Activated CD4-positive, alpha-beta memory T cell treated with anti-CD3 and anti-CD28 coated beads for 36 hours (primary cell): ENCODE measurements at places on chromosomes 7 and 10. TPM values are rescaled to one million over a fixed set of nuclear protein-coding genes. Genes with fewer than 3 reads are reported as not detected.

PGAM2 gene
- total RNA-seq = 0.27 TPM

OR2A1 gene
- total RNA-seq = not detected

SFXN2 gene
- total RNA-seq = 17.8 TPM

EBLN1 gene
- total RNA-seq = not detected

CYP26A1 gene
- not detected for total RNA-seq

COBL gene
- total RNA-seq = not detected

FAM24B gene
- 8.1 TPM for total RNA-seq

OPALIN gene
- total RNA-seq = not detected

DNA sequence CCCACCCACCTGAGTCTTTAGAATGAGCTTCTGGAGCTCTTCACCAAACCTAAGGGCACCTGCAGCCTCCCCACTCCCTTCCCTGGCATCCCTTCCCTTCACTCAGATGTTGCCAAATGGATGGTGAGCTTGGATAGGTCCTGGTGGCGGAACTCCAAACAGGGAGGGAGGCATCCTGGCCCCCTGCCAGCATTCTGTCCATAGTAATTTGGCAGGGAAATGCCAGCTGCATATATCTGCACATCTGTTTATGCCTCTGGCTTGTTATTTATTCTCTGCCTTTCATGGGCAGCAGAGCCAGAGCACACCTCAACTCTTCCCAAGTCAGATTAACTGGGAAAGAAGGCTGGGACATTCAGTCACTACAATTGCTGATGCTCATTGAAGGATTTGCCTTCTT, 18.1 kb downstream of the KAZALD1 start:
- no peak for DNase-seq

GRCh38 chr10:77800738-77801266, 125.8 kb downstream of the DLG5 start:
- DNase-seq = no peak

DNA sequence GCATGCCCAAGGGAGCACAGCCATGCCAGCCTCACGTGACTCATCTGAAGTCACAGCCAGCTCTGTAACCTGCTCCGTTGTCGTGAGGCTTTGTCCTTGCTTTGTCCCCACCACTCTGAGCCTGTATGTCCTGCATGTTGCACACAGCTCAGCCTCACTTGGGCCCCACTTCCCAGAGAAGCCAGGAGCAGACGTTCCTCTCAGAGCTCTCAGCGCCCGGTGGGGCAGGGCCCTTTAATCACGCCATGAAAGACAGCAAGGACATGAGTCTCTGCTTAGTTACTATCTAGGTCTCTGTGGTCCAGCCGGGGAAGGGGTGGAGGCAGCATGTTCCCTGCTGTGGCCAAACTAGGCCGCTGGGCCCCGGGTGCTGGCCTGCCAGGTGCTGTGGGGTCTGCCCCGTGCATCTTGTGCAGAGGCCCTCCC, 127.4 kb upstream of the FAM20C start:
- DNase-seq = no peak

- DNase-seq = no peak
Measured at GRCh38 chr10:1558906-1559305, 178.4 kb downstream of the ADARB2 start.

DNA sequence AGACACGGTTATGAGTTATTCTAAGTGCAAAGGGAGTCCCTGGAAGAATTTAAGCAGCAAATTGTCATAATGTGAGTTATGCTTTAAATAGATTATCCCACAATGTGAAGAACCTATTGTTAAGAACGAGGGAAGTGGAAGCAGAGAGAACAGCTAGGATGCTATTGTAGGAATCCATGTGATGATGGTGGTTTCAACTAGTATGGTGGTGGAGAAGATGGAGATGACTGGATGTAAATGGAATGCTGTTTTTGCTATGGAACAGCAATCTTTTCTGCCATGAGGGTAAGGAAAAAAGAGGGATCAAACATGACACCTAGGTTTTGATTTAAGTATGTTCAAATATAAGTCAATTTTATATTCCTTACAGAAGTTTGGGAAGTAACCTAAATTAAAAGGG, 191.3 kb downstream of the RNF133 start:
- DNase-seq = no peak

DNA sequence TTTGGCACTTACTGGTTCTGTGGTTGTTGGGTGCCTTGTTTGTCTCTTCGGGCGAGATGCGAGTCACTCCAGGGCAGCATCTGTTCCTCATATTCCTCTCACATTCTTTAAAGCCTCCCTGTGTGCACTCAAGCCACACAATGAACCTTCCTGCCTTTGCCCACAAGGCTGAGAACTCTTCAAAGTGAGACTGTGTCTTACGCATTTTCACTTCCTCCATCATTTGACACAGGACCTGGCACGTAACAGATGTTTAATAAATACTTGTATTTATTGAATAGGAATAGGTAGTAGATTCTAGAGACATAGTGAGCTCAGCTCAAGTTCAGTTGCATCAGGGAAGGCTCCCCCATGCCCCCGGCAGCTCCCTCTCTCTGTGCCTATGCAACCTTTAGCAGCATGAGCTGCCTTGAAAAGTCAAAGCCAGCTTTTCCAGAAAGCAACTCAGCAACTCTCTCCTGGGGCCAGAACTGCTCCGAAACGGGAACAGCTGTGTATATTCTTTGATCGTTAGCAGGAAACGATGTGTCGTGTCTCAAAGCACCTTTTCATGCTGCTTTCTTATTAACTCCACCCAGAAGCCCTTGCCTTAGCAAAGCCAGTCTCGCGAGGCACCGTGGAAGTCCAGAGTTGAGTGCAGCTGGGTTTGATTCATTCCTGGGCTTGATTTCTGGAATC, 97.5 kb downstream of the PFKFB3 start:
- DNase-seq = peak; percentile 68

- no peak for DNase-seq
Measured at GRCh38 chr7:101200504-101200861, 353 bp downstream of the MOGAT3 start.

- DNase-seq = no peak
Measured at GRCh38 chr10:8462565-8462964, 408.1 kb downstream of the GATA3 start.

DNA sequence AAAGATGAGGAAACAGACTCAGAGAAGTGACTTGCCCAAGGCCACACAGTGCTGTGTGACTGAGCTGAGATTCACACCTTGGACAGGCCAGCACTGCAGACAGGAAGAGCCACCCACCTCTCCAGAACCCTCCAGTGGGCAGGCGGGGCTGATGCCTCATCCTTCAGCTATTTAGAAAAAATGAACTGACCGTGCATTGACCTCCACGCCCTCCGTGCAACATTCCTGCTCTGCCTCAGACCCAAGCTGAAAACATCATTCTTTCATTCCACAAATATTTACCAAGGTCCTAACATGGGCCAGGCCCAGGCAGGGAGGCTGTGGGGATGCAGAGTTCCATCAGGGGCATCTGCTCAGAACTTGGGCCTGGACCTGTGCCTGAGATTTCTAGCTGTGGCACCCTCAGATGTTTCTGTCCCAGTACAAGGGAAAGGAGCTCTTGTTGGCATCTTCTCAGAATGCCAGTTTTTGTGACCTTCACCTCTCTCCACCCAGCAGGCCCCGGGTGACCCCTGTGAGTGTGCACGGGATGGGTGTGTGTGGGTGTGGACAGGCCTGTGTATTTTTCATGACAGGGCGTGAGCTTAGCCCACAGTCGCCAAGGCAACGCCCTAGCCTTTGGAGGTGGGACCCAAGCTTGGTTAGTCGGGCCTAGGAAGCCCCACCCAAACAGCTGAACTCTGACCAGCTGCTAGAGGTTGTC, 6.5 kb downstream of the VSIR start:
- peak; percentile 65 for DNase-seq

GRCh38 chr7:34655384-34655783, 2.6 kb upstream of the NPSR1 start:
- no peak for DNase-seq

GRCh38 chr10:49610458-49611165, 502 bp downstream of the SLC18A3 start:
- no peak for DNase-seq

DNA sequence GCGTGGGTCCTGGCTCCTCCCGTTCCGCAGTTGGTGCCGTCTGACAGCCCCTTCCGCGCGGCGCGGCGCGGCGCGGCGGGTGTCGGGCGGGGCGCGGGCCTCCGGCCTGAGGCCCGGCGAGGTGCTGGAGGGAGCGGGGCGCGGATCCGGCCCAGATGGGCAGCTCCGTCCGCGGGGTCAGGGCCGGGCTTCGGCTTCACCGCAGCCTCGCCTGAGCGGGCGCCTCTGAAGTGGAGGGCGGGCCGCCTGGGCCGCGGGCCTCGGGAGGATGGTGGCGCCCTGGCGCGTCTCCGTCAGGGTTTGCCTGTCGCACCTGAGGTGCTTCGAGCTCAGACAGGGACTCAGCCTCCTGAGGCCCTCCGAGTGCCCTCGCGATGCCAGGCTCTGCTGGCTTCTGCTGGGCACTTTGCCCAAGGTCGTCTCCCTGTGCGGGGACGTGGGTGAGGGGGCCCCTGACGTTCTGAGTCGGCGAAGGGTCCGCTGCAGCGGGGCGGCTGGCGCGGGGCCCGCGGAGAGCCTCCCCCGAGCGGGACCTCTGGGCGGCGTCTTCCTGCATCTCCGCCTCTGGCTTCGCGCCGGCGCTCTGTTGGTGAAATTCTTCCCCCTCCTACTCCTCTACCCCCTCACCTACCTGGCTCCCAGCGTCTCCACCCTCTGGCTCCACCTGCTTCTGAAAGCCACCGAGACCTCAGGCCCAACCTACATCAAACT, 473 bp downstream of the ADCK2 start:
- DNase-seq = peak; percentile 67

- DNase-seq = no peak
Measured at GRCh38 chr7:148623586-148624282, 33.2 kb downstream of the C7orf33 start.

DNA sequence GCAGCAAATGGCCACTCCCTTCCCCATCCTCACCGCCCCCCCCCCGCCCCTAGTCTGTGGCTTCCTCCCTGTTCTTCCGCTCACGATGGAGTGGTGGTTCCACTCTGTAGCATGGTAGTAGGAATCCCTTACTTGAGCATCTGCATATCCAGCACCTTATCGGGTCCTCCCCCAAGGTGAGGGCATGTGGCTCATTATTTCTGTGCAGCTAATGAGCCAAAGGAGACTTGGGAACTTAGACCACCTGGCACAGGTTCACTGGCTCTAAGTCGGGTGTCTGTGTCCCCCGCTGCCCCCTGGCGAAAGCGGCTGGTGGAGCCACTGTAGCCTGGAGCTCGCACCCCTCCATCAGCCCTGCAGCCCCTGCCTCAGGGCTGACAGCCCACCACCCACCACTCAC, 22.8 kb upstream of the GPR26 start:
- no peak for DNase-seq

- no peak for DNase-seq
Measured at GRCh38 chr7:148398844-148399365, 191.7 kb upstream of the C7orf33 start.

GRCh38 chr7:92053312-92053711, 81.0 kb downstream of the CYP51A1 start:
- no peak for DNase-seq

DNA sequence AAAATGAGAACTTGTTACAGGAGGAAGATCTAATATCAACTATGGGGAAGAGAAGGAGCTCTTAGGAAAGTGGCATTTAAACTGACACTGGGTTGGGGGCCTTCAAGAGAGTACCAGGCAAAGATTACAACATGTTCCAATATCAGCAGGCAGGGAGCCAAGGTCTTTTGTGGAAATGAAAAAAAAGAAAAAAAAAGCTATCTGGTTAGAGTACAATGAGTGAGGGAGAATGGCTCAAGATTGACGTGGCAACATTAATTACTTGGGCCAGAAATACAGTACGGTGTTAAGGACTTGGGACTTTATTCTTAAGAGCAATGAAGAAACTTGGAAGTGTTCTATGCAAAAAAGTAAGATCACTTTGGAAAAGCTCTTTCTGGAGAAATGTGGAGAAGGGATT, 132.3 kb upstream of the CDK1 start:
- no peak for DNase-seq

DNA sequence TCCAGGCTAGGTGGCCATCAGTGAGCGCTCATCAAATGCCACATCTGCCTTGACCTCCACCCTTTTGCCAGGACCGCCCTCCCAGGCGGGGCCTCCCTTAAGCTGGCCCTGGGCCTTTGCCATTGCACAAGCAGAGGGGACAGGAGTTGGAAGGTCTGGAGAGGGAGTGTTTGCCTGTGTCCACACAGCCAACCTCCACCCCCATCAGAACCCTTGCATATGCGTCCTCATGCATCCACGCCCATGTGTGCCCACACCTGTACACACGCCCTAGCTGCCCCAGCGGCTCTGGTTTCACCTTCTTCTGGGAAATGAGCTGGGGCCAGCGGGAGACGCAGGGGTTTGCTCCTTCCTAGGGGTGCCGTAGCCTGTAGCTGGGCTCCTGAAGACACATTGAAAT, 64.0 kb downstream of the NEURL1 start:
- DNase-seq = no peak

GRCh38 chr7:83617858-83618257, 31.1 kb downstream of the SEMA3E start:
- no peak for DNase-seq

GRCh38 chr10:33831591-33831990, 497.1 kb upstream of the NRP1 start:
- no peak for DNase-seq

DNA sequence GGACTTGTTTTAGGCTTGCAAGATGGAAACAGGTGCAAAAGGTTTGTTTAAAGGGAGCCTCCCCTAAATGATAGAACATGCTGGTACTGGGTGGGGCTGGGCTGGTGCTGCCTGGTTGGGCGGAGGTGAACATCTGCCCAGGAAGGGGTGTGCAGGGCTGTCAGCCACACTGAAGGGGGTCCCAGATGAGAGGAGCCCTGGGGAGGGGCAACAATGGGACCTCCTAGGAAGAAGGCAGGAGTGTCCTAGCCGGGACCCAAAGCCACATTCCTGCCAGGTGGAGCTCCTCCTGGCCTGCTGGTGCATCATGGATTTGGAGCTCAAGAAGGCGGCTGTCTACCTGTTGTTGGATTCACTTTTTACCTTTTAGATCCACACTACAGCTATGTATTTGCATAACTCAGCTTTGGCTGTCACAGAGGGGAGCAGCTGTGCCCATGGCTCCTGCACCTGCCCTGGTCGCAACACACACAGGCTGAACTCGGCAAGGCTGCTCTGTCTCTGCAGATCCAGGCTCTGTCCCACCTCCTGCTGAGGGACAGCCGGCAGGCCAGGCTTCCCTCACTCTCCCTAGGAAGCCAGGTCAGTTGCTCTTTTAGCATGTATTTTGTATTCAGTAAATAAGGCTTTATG, 59.9 kb downstream of the ADARB2 start:
- DNase-seq = no peak

- no peak for DNase-seq
Measured at GRCh38 chr10:114386452-114386851, 17.9 kb downstream of the AFAP1L2 start.
